Choroid plexus epithelial cell (primary cell): ENCODE measurements at places on chromosomes 4 and X.

DNA sequence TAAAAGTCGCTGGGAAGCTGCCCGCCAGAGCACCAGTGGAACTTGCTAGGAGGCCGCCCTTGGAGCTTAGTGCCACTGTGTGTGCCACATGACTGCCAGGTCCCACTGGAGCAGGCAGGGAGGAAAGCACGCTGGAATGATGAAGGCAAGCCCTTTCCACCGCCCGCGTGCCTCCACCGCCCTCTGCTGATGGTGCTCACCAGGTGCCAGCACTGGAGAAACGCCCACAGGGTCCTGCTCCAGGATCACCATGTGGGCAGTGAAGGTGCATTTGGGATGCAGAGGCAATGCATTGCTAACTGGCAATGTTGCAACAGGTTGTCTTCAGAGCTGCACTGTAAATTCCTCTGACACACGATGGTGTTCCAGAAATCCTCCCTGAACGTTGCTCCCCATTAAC lies 76.3 kb downstream of the SHROOM2 start:
- DNase-seq, result no peak

GRCh38 chr4:91734682-91735081 lies 569.1 kb upstream of the GRID2 start:
- peak; percentile 36 for DNase-seq

DNA sequence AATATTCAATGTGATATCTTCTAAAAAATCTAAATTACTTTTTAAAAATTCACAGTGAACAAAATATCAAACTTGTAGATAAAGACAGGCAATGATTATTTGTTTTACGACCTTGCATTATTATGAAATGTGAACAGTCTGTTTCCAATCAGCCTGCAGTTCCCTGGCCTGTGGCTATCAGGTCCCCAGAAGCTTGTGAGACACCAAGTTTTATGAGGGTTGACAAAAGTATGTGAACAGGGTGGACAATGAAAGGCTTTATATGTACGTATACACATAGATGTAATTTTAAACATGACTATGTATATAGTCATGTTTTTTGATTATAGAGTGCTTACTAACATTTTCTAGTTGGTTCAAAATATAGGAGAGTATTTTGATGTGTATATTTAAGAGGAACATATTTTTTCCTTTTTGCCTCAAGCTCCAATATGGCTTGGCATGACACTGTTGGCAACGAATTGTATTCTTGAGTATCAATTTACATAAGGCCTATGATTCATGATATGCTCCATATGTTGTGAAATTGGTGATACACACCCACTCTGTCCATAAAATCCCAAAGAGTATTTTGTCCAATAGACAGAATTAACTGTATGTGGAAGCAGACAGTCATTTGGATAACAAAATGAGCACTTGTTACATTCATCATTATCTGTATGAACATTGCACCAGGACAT lies 55.7 kb downstream of the BTC start:
- DNase-seq, result no peak

DNA sequence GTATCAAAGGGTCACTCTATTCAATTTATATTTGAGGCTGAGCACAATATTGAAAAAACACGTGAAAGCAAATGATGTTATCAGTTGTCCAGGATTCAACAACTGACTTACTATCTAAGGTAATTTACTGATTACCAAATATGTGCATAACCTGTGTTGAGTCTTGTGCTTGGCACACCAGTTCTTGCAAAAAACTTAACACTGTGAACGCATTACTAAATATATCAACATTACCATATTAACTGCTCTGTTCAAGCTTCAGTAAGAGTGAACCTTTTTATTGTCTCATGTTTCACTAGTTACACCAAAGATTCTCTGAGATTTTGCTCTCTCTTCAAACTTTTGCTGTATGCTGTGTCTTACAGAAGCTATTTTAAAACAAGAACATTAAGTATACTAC lies 38.4 kb downstream of the PPARGC1A start:
- DNase-seq, result no peak

DNA sequence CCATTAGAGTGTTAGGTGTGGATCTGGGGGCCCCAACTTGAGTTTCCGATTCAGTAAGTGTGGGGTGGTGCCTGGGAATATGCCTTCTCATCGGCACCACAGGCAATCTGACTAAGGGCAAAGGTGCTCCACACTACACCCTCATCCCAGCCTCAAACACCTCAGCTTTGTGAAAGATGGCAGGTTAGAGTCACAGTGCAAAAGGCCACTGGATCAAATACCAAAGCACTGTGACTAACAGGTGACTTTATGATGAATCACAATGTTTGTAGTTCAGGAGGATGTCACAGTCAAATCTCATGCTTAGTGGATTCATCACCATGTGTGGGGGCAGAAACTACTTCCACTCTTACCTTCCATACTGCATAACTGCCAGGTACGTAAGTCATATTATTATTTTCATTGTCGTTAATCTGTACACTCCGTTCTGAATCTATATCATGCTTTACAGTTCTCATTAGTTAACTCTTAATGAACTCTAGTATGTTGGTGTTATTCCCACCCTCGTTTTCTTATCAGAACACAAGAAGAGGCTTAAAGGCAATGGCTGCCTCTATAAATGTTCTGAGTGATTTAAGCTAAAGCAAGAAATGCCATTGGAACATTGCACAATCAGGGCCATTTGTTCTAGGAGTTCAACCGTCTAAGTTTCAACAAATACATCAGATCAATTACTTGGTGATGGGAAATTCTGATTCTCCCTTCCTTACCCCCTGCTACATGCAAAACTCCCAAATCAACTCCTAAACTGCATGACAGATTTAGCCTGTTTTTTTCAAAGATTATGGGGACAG lies 50.2 kb downstream of the PRKG2 start:
- DNase-seq, result peak; percentile 56

GRCh38 chrX:78330540-78330939 lies 3.1 kb upstream of the CYSLTR1 start:
- no peak for DNase-seq

DNA sequence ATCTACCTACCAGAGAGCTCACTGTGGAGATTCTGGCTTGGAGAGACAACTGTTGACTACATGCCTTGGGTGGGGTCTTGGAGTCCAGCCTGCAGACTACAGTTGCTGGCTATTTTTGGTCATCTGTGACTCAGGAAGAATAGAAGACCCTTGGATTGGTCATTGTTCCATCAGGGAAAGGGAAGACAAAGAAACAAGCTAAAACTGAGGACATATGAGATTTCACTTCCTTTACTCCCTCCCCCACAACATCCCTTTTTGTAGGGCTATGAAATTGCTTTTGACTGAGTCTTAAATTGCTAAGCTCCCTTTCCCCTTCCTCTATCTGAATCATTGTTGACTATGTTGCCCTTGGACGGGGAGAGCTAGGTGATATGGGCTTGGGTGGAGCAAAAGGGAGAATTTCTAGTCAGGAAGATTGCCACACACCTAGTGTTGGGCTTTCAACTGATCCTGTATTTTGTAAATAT lies 11.7 kb downstream of the MSN start:
- no peak for DNase-seq

DNA sequence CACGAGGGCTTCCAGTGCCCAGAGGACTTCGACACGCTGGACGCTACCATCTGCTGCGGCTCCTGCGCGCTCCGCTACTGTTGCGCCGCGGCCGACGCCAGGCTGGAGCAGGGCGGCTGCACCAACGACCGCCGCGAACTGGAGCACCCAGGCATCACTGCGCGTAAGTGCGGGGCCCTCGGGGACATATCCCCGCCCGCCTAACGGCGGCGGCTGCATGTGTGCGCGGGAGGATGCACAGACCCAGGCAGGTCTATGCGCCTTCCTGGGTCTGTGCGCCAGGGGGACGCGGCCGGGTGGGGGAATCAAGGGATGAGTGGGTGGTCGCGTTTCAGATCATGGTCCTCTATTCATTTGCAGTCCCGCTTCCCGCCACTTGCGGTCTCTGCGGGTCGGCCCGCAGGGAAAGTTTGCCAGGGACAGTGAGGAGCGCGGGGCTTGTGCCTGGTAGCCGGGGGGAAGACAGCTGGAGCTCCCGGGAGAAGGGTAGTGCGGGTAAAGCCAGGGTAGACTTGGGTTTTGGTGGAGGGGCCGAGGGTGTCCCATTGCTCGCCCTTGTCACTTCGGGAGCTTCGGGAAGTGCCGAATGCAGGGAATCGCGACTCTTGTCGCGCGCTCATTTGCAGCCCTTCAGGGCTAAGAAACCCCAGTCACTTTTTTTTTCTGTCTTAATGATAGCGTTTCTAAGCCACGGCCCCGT lies 1.0 kb downstream of the SHISA3 start:
- no peak for DNase-seq

DNA sequence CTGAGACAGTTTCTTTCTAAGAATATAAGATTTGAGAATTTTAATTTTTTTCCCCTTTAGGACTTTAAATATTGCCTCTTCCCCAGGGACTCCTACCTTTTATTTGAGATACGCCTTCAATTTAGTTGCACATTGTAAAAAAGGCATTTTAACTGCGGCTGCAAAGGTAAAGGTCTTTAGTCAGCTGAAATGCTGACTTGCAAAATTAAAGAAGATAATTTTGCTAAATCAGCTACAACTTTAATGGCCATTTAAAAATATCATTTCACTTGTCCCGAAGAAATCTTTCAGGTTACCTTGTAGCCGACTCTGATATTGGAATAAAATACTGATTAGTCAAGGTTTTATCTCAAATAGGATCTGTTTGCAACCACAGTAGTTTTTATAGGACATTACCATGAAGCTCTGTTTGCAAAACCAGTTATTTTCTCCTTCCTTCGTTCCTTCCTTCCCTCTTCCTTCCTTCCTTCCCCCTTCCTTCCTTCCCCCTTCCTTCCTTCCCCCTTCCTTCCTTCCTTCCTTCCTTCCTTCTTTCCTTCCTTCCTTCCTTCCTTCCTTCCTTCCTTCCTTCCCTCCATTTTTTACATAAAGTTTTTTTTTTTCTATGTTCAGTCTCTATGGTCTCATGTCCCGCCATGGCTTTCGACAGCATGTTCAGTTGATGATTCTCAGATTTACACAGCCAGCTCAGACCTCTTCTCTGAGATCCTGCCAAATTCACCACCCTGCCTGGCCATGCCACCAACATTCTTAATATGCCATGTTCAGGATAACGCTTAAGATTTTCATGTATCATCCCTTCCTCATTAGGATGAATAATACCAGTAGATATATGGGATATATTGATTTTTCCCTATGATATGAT lies 405.4 kb upstream of the PRKX start:
- no peak for DNase-seq

DNA sequence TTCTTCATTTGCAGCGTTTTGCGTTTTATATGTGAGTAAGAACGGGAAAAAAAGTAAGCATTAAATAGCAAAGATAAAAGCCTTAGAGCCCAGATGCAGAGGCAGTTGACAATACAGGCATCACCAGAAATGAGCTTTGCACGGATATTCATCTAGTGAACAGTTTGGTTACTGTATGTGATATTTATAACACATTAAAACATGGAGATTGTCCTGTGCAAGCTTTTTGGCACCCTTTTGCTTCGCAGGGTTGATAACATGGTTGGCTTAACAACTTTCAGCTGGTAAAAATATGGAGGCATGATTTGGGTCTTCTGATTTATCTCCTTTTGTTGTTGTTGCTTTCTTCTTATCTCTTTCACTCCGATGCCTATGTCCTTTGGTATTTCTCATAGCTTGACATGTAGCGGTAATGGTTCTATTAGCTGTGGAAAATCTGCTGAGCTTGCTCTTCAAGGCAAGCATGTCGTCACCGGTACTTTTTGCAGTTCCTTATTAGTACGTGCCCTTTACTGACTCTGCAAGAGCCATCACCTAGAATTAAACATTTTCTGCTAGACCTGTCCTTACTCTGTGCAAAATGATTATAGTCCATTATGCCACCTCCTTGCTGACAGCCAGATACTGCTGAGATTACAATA lies 102.9 kb downstream of the PCDH7 start:
- no peak for DNase-seq

GRCh38 chr4:151692821-151693673 lies 67.8 kb downstream of the GATB start:
- no peak for DNase-seq

- DNase-seq, result peak; percentile 84
Observed at GRCh38 chr4:88033309-88033708, 25.9 kb downstream of the PKD2 start.

GRCh38 chrX:125205133-125205917 lies 114.3 kb upstream of the TEX13C start:
- peak; percentile 1 for DNase-seq

- DNase-seq, result no peak
Observed at GRCh38 chr4:2360396-2360730, 58.1 kb downstream of the ZFYVE28 start.

DNA sequence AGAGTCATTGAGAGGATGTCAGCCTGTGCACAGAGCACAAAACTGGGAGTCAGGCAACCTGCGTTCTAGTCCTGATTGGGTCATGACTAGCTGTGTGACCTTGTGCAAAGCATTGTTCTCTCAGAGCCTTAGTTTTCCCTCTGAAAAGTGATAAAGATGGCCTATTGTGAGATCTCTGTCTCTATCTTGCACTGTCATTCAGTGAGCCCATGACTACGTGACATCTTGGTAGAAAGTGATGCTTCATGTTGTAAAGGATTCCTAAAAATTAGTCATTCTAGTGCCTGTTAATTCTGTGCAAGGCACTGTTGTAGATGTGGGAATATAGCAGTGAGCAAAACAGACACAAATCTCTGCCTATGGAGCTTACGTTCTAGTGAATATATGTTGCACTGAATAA lies 2.5 kb downstream of the PGRMC1 start:
- DNase-seq, result peak; percentile 12

DNA sequence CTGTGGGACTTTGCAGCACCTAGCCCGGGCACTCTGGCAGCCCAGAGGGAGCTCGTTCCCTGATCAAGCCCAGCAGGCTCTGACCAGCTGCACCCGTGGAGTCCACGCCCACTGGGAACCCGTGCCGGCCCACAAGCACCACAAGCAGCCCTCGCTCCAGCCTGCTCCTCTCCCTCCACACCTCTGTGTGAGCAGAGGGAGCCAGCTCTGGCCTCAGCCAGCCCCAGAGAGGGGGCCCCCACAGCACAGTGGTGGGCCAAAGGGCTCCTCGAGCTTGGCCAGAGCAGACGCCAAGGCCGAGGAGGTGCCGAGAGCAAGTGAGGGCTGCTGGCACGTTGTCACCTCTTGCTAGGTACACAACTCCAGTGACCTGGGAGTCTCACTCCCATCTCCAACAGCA lies 5.1 kb upstream of the UGT2A1 start:
- no peak for DNase-seq

GRCh38 chr4:42632653-42633382 lies 24.1 kb downstream of the ATP8A1 start:
- no peak for DNase-seq

DNA sequence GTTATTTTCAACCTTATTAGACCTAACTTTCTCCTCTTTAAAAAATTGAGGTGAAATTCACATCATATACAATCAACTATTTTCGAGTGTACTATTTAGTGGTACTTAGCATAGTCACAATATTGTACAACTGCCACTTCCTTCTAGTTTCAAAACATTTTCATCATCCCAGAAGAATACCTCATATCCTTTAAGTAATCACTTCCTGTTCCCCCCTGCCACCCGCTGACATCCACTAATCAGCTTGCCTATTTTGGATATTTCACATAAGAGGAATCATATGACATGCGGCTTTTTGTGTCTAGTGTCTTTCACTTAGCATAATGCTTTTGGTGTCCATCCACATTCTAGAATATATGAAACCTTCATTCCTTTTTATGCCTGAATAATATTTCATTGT lies 10.0 kb upstream of the PPA2 start:
- DNase-seq, result no peak

GRCh38 chrX:34270434-34270833 lies 138.3 kb upstream of the FAM47A start:
- no peak for DNase-seq
